ENCODE measurements at places on chromosomes 3 and 15.

GRCh38 chr15:51425517-51426040, 84.1 kb downstream of the GLDN start:
- DNase-seq: no peak

GRCh38 chr3:103787164-103787871, 1352.5 kb downstream of the ZPLD1 start:
- DNase-seq: no peak

DNA sequence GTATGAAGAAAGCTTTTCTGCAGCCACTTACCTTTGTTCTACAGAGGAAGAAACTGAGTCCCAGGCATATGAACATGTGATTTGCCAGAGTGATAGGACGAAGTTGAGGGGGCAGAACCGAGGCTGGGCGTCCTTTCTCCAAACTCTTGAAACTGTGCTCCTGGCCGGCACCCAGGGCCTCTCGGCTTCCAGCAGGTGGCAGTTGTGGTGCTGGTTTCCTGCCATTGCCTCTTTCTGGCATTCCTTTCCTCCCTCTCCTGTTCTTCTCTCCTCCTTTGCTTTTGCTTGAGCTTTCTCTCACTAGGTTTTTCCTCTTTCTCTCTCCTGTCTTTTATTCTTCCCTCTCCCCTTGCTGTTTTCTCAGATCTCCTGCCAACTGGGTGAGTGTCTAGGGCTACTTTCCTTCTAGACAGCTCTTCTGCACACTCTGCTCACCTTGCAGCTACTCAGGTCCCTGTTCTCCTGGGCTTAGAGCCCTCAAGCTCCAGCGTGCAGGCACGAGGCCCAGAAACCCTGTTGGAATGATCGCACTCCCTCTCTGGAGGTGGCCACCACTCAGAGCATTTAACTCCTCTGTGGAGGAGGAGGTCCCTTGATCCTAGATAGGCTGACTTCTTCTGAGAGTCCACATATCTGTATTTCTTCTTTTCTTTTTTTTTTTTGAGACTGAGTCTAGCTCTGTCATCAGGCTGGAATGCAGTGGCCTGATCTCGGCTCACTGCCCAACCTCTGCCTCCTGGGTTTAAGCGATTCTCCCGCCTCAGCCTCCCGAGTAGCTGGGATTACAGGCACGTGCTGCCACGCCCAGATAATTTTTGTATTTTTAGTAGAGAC, 26.2 kb downstream of the TRAK1 start:
- no peak for DNase-seq

- no peak for DNase-seq
Measured at GRCh38 chr15:98123834-98124233, 163.3 kb downstream of the ARRDC4 start.

DNA sequence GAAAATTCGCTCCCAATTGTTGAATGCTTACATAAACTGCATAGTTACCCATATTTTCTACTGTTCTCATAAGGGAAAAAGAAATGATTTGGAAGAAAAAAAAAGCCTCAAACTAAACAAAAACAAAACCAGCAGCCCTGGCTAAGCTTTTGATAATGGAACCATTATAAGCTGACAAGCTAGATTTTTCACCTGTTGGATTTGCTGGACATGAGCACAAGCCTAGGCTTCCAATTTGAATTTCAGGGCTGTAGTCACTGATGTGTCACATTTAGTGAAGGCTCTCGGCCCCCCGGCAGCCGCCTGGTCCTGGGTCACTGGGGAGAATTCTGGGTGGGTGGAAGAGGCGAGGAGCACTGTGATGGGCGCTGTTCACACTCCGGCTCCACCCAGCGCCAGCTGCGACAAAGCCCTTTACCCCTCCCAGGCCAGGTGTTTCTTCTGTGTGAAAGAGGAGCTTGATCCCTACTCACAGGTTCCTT, 4.6 kb downstream of the FBXL22 start:
- no peak for DNase-seq

GRCh38 chr3:191085091-191085490, 114.0 kb upstream of the OSTN start:
- DNase-seq: no peak

- no peak for DNase-seq
Measured at GRCh38 chr3:167978071-167978470, 117.7 kb downstream of the GOLIM4 start.

DNA sequence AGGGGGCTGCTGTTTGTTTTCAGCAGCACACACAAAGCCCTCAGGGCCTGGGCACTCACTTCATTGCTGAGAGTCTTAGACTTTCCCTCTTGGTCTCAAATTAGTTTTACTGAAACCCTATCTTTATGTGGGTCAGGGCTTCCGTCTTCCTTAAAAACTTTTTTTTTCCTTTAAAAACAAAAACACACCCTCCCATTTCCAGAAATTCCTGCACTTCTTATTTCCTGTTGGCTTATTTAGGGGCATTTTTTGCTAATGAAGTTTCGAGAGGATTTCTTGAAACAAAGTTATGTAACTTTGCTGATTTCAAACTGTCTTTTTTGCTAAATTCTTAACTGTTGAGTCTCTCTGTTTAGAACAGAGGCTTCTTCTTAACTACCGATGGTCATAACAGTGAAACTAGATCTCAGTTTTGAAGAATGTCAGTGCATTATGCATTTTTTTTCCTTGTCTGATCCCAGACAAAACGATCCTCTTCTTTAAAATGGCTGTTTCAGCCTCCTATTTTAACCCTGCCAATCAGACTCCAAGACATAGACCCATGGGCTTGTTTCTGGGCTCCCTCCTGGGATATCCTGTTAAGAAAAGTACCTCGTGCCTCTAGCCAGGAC, 23.3 kb downstream of the ANAPC13 start:
- no peak for DNase-seq

- no peak for DNase-seq
Measured at GRCh38 chr3:133384331-133385027, 15.4 kb upstream of the BFSP2 start.

DNA sequence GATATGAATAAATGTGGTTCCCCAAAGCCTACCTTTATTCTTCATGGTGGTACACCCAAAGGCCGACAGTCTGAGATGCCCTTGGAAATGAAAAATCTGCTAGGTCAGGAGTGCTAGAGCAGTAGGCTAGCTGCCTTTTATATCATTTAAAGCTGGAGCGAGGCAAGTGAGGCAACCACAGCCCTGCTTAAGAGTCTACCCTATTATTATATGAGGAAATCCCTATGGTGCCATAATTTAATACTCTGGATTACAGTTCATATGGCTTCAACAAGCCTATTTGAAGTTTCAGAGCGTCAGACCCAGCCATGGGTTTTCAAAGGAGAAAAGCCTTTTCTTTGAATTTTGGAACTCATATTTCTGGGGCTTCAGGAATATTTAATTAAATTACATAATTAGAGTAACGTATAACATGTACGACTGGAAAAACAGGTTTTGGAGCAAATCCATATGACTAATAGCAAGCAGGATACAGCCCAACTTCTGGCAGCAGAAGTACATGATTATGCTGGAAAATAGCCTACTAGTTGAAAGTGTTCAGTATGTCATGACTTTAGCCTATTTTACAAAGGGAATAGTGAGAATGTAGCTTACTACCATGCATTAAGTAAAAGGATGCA, 18.0 kb upstream of the SLTM start:
- DNase-seq: no peak

- peak; percentile 14 for DNase-seq
Measured at GRCh38 chr15:64247906-64248541, 85.2 kb upstream of the PPIB start.

DNA sequence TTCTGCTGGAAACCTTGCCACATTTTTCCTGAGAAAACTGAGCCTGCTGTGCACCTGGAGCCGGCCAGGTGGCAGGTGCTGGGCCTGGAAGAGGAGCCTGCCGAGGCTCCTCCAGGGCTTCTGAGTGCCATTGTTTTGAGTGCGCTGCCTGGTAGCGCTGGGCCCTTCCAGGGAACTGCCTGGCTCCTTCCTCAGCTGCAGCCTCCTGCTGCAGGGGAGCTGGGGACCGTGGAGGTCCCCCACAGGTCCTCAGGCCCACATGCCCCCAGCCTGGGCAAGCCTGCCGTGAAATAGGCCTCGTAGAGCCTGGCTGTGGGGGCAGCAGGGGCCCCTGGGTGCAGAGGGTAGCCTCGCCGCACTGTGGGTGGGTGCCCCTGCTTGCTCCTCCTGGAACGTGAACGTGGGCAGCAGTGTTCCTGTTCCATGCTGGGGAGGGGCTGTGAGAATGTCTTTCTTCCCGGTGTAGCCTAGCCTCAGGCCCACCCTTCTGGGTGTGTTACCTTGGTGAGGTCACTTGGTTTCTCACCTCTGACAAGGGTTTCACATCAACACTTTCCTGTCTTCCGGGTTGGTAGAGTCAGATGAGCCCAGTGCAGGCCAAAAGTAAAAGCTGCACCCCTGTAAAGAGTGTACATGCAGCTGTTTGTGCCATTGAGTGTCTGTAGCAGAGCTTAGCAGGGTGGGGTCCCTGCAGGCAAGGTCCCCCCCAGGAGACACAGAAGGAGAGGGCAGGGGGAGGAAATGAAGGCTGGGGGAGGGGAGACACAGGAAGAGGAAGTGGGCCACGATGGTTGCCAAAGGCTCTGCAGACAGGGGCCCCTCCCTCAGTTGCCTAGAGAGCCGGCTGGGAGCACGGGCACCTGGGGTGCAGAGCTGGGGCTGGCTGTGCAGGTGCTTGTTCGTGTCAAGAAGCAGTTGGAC, 34.5 kb downstream of the KLF13 start:
- DNase-seq: peak; percentile 60

DNA sequence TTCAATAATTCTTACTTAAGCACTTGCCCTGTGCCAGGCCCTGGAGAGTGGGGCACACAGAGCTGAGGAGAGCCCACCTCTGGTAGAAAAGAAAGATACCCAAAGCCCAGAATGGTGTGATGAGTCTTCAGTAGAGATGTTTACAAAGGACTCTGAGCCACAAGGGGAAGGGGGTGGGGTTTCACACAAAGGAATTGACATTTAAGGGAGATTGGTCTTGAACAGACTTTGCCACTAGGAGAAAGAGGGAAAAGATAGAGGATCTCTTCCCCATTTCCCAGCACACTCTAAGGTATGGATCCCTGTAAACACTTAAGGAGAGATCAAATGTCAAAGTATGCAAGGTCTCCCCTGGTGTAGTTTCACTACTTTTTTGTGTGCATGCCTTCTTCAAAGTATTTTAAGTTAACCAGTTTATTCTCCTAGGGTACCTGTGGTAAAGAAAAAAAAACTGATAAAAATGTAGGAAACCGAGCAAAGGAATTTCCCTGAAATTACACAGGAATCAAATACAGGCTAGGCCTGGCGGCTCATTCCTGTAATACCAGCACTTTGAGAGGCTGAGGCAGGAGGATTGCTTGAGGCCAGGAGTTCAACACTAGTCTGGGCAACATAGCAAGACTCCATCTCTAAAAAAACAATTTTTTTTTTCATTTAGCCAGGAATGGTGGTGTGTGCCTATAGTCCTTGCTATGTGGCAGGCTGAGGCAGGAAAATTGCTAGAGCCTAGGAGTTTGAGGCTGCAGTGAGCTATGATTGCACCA, 117.6 kb upstream of the SKOR1 start:
- DNase-seq: no peak

DNA sequence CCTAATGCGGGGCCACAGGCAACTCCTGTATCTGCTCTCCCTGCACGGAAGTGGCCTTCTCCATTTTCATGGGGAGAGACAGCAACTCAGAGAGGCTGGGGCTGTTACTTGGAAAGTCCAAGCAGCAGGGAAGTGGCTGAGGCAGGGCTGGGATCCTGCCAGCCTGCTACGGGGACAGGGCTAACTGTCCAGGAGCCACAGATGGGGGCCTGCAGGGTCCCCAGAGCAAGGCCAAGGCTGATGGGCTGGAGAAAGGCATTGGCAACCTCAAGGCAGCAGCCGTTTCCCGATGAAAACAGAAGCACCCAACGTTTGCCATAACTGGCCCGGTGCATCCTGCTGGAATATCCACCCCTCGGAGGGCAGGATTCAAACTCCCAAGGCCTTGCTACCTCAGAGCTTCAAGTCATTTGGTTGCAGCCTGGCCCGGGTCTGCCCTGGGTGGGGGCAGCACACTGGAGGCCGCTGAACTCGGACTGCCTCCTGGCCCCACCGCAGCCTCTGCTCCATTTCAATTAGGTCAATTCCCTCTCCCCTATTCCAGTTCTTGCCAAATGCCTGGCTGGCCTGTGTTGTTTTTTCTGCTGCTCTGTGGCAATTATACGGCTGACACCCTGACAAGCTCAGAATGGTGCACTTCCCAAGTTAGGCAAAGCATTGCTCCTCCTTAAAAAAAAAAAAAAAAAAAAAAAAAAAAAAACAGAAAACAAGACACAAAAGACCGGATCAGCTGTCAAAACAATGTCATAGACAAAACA, 143.5 kb downstream of the NUP210 start:
- no peak for DNase-seq

- no peak for DNase-seq
Measured at GRCh38 chr3:98778852-98779413, 15.8 kb downstream of the ST3GAL6 start.

DNA sequence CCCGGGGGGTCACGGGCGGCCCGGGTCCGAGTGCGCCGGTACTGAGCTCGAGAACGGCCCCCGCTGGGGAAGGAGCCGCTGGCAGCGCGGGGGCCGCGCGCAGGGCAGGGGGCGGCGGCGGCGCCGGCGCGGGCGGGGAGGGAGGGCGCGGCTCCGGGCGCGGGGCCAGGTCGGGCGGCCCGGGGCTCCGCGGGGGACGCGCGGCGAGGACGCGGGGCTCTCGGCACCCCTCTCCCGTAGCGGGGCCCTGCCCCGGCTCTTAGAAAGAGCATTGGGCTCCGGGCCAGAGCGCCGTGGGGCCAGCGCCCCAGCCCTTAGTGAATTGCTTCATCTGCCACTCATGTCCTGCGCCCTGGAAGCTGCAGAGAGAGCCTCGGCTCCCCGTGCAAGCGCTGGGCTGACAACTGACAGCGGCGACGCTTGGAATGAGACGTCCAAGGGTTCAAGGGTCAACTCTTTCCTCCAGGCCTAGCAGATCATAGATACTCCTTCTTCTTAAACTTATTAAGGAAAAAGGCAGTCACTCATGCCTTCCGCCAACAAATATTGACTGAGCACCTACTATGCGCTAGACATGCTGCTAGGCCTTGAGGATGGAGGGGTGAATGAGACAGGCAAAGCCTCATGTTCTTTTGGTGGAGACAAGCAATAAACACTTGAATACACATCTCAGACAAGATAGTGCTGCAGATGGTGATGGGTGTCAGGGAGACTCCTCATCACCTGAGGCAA, 140.8 kb downstream of the SMAD6 start:
- no peak for DNase-seq

GRCh38 chr15:25733036-25733855, 129.9 kb downstream of the ATP10A start:
- DNase-seq: no peak

DNA sequence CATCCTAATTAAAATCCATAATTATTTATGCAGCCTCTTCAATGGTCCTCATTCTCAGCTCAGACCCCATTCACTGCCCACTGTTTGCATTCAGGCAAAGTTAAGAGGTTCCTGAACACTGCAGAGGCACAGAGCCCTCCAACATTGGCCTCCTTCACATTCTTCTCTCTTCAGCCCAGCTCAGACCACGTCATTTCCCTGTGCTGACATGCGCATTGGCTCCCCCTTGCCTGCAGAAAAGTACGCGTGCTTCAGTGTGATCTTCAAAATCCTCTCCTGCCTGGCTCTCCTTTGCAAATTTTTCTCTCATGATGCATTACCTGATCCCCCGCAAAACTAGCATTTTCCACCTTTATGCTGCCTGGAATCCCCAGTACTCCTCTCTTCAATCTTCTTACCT, 552.3 kb downstream of the NTRK3 start:
- DNase-seq: no peak

- DNase-seq: no peak
Measured at GRCh38 chr3:181851063-181851462, 139.3 kb downstream of the SOX2 start.
